ENCODE measurements at places on chromosomes 11 and 22.

- DNase-seq, result peak; percentile 82
Observed at GRCh38 chr11:129315781-129316579, 59.7 kb upstream of the BARX2 start.

GRCh38 chr22:39631381-39632286 lies 61.1 kb downstream of the CACNA1I start:
- no peak for DNase-seq

DNA sequence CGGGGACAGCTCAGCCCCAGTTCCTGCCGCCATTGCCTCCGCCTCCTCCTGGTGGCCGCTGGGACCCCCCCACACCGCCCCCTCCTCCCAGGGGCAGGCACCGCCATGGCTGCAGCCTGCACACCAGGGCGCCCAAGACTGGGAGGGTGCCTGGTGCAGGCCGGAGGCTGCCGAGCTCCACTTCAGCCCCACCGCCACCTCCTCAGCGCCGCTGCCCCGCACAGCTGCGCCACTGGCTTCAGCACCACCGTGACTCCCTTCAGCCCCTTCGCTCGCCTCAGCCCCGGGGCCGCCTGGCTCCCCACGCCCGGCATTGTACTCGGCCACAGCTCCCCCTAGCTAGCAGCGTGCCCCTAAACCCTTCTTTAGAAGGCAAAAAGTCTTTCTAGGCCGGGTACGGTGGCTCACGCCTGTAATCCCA lies 131.1 kb downstream of the CRYBB2 start:
- DNase-seq, result no peak

GRCh38 chr11:66619080-66619554 lies 2.7 kb downstream of the RBM14 start:
- no peak for DNase-seq

DNA sequence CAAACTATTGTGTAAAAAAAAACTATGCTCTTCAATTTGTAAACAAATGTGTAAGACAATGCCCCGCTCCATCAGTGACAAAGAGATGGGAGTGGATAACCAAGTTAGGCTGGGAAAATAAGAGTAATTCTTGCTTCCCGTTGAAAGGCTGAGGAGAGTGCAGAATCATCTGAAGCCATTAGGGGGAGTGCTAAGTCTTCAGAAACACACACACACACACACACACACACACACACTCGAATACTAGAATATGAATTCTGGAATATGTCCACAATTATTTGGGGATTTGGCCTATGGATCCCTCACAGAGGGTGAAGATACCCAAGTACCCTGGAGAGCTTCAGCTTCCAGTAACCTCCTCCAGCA lies 27.8 kb upstream of the ROBO3 start:
- peak; percentile 14 for DNase-seq

GRCh38 chr22:20147237-20147988 lies 3.4 kb downstream of the CCDC188 start:
- no peak for DNase-seq

DNA sequence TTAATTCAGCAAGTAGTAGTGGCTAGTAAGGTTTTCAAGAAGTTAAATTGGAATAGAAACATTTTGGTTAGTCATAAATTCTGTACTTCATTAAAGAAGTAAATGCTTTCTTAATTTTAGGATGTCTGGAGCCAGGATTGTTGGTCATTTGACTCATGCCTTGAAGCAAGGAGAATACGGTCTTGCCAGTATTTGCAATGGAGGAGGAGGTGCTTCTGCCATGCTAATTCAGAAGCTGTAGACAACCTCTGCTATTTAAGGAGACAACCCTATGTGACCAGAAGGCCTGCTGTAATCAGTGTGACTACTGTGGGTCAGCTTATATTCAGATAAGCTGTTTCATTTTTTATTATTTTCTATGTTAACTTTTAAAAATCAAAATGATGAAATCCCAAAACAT lies 25.8 kb downstream of the ACAT1 start:
- no peak for DNase-seq

DNA sequence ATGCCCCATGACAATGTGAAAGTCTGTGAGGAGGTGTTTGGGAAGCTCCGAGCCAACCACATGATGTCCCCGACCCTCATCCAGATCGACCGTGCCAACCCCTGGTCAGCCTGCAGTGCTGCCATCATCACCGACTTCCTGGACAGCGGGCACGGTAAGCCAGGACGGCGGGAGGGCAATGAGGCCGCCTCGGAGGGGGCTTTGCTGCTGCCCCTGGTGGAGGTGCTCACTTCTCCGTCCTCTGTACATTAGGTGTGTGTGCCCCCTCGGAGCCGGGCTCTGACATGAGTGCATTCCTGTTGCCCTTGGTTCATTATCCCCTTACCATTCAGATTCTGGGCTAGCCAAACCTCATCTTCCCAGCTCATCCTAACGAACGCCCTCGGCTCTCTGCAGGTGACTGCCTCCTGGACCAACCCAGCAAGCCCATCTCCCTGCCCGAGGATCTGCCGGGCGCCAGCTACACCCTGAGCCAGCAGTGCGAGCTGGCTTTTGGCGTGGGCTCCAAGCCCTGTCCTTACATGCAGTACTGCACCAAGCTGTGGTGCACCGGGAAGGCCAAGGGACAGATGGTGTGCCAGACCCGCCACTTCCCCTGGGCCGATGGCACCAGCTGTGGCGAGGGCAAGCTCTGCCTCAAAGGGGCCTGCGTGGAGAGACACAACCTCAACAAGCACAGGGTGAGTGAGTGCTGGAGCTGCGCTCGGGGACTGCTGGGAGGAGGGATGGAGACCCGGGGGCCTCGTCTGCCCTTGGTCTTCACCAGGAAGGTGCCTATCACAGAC lies 13.8 kb downstream of the ADAMTS15 start:
- no peak for DNase-seq

DNA sequence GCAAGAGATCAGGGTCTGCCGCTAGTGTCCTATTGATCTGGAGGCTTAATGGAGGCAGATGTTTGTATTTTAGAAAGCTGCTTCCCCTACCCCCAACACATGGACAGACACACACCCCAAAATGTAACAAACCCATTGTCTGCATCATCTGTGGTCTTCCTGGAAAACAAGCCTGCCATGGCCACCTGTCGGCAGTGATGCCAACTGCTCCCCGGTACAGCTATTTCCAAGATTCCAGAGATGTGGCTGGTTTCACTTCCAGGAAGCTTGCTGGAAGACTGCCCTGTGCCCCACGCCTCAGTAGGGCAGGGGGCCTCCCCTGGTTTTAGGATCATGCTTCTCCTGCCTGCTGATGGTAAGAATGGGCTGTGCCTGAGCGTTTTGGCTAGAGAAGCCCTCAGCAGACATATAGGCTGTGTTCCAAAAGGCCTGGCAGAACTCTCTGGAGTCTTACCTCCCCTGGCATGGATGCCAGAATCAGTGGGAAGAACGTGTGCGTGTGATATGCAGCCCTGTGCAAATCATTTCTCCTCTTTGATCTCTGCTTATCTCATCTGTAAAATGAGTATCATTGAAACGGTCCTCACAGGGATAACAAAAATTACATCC lies 108.6 kb downstream of the FBXO7 start:
- no peak for DNase-seq

DNA sequence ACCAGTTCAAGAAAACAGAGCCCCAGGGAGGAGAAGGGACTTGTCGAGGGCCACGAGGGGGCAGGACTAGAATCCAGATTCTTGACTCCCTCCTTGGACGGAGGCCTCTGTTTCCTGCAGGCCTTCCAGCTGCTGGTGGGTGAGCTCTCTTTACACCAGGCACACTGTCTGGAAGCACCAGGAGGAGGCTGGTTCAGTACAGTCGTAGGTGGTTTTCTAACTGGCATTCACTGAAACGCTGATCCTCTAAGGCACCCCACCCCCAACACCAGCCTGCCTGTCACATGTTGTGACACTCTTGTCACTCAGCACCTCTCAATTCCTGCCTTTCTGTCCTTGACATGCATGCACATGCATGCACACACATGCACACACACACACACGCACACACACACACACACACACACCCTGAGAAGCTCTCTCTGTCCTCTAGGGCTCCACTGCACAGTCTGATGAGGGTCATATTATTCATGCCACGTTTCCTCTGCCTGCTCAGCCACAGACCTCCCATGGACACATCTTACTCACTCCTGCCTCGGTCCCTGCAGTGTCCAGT lies 751 bp downstream of the MS4A10 start:
- no peak for DNase-seq

DNA sequence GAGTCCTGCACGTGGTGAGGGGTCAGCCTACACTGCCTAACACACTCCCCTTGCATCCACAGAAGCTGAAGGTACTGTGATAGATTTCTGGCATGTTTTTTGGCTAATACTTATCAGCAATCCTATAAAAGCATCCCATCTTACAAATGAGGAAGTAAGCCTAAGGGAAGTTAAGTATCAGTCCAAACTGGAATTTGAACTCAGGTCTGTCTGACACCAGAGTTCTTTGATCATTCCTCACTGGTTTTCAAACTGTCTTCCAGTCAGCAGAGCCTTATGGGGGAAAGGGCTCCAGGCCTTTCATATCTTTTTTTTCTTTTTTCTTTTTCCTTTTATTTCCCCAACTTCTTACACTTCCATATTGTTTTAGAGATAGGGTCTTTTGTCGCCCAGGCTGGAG lies 105.6 kb downstream of the RBFOX2 start:
- no peak for DNase-seq

DNA sequence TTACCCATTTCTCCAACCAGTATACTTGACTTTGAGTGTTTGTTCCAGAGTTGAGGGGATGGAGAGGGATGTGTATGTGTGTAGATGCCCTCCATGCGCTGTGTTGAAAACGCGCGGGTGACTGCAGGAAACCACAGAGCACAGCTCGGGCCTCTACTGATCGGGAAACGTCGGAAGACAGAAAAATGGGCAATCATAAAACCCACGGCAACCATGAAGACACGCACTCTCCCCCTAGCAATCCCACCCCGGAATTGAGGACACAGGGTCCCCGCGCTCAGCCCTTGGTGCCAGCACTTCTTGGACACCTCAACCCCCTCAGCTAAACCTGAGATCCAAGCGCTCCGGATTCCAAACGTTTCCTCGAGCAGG lies 251 bp upstream of the UQCC3 start:
- DNase-seq, result no peak

DNA sequence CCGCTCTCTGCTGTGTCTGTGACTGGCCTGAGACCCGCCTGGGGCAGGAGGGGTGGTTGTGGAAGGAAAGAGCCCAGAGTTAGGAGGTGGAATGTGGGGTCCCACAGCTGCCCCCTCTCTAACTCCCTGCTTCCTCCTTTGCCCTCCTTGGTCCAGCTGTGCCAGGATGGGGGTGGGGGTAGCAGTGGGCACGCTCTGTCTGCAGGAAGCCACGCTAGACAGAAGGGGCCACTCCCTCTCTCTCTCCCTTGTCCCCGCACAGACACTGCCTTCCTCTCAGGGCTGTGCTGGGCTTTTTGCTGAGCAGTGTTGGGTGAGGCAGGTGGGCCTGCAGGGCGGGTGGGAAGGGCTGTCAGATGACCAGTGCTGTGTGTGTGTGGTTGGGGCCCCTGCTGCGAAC lies 2.0 kb upstream of the SOX10 start:
- DNase-seq, result no peak

DNA sequence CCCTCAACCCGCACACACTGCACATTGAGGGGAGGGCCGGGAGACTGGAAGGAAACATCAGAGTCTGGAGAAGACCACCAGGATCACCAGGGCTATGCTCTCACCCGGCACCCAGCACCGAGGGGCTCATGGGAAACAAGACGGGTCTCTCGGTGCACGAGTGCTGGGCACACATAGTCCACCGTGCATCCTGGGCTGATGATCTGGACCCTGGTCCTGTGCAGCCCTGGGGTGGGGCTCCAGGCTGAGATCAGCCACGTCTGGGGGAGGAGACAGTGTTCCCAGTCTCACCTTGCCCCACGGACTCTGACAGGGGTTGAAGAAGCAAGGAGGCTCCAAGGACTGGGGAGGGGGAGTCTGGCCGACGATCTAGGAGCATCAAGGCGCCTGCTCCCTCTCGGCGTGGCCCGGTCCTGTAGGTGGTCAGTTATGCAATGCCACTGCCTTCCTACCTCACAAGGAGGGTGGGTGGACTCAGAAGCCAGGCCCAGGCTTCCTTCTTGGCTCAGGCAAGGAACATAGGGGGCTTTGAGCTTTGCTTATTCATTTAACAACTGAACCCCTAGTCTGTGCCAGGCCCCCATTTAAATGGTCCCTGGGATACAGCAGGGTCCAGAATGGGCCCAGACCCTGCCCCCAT lies 11.4 kb upstream of the CD81 start:
- no peak for DNase-seq

DNA sequence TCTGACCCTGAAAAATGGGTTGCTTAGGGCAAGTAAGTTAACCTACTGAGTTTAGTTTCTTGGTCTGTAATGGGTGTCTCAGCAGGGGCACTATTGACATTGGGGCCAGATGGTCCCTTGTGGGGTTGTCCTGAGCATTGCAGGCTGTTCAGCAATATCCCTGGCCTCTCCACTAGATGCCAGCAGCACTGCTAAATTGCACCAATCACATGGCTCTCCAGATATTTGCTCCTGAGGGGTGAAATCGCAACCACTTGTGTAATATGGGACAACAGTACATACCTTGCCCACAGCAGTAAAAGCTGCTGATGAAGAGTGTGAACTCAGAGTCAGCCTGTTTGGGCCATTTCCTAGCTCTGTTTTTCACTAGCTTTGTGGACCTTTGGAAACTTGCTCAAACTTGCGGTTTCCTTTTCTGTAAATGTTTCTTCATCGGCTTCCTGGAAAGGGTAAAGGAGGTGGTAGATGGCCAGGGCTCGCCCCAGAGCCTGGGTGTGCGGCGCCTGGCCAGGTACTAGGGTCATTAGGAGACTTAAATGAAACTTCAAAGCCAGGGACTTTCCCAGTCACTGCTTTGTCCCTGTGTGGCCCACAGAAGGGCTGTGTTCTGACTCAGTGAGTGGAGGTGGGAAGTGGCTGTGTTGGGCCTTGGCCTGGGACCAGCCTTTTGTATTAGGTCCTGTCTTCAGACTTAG lies 13.0 kb downstream of the NCF4 start:
- DNase-seq, result peak; percentile 56

DNA sequence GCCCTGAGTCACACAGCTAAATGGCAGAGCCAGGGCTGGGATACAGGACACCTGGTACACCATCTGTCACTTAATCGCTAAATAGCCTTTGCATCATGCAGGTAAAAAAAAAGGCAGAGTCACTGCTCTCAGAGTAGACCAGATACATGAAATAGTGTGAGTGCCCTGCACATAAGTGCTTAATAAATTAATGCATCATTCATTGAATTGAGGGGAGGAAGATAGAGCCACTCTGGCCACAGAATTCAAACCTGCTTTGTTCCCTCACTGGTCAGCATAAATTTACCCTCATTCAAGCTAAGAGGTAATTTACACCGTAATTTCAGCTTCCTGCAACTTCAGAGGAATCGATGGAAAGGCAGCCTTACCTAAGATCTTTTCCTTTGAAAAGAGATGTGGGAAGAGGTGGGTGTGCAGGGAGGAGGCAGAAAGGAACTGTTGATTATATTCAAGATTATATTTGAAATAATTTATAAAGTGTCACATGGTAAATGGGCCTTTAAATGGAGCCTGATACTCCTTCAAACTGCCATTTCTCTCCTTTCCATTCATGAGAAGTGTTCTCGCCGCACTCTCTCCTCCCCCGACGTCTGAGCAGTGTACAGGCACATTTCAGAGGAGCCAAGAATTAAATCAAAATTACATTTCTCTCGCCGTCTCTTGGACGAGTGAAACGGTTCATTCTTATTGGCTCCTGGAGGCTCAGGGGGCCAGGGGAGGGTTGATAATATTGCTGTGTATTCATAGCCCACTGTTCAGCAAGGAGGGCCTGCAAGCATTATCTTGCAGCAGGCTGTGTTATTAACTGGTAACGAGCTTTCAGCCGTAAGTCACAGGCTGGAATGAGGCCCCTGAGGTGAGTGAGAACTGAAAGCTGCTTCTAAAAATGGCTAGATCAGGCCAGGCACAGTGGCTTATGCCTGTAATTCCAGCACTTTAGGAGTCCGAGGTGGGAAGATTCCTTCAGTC lies 52.2 kb upstream of the HMGXB4 start:
- DNase-seq, result no peak

All from body of pancreas (tissue), 4 donors.